Colonic mucosa (tissue), 4 donors: ENCODE measurements at places on chromosomes 7 and 10. TPM values are rescaled to one million over a fixed set of nuclear protein-coding genes. Genes with fewer than 3 reads are reported as not detected.

Gene EZH2
- 31.7 TPM for total RNA-seq

Gene ALOX5
- 6.2 TPM for total RNA-seq

Gene CNTNAP2
- 4.4 TPM for total RNA-seq

Gene COL26A1
- not detected for total RNA-seq

Gene TACC2
- 90.0 TPM for total RNA-seq

Gene SFTPD
- 0.27 TPM for total RNA-seq
